ENCODE measurements at places on chromosomes 6 and 20. TPM values are rescaled to one million over a fixed set of nuclear protein-coding genes. Genes with fewer than 3 reads are reported as not detected.

- no peak for DNase-seq
Observed at GRCh38 chr6:139115989-139116758, 18.7 kb upstream of the HECA start.

DNA sequence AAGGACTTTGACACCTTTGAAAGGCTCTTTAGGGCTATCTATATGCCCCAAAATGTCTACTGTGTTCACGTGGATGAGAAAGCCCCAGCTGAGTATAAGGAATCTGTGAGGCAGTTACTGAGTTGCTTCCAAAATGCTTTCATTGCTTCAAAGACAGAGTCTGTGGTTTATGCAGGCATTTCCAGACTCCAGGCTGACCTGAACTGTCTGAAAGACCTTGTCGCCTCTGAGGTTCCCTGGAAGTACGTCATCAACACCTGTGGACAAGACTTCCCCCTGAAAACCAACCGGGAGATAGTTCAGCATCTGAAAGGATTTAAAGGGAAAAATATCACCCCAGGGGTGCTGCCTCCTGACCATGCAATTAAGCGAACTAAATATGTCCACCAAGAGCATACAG lies 65.2 kb downstream of the GCNT2 start:
- peak; percentile 38 for DNase-seq

DNA sequence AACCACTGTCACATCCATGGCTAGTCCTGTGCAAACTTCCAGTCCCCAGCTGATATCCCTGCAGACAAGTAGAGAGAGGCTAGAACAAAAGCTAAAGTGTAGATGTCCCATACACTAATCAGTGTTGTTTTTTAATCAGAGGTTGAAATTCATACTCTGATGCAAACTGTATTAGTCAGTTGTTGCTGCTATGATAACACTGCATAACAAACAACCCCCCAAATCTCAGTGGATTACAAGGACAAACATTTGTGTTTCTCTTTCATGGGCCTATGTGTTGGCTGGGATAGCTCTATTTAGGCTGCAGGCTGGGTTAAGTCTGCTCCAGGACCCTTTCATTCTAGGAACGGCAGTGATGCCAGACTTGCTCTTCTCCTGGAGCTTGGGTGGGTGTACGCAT lies 26.8 kb downstream of the BNIP5 start:
- DNase-seq, result no peak

DNA sequence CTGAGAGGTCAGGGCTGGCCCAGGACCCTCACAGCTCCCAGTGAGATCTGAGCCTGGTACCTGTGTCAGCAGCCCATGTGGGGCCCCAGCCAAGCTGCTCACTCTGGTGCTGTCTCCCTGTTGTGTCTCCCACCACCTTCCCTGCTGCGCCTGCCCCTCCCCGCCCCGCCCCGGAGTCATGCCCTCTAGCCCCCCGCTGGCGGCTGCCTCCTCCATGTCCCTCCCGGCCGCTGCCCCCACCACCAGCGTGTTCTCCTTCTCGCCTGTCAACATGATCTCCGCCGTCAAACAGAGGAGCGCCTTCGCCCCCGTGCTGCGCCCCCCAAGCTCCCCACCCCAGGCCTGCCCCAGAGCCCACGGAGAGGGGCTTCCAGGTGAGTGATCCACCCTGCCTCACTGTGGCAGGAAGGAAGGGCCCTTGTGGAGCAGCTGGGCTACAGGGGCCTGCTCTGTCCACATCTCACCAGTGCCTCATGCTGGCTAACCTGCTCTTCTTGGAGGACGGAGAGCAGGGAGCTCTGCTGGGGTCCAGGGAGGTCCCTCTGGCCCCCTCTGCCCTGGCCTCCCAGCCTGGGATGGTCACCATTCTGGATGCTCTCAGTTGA lies 44.9 kb downstream of the CPXM1 start:
- no peak for DNase-seq

- DNase-seq, result no peak
Observed at GRCh38 chr20:12555369-12555768, 453.4 kb upstream of the SPTLC3 start.

GRCh38 chr6:140879946-140880345 lies 1252.8 kb upstream of the GJE1 start:
- peak; percentile 62 for DNase-seq

- DNase-seq, result no peak
Observed at GRCh38 chr20:57263801-57264792, 2.3 kb downstream of the BMP7 start.

DNA sequence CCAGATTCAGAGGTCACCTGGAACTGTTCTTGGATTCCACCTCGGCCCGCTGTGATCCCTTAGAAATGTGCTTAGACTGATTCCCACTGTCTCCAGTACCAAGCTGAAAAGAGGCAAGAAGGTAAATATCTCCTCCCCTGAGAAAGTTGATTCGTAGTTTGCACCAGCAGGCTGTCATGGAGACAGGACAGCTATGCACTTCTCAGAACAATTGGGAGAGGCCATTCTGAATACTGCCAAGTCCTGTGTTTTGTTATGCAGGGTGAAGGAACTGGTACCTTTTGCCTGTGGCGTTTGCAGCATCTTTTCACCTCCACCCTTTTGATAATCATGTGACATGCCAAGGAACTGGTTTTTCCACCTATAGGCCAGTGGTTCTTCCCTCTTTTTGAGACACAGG lies 58.2 kb upstream of the RNGTT start:
- DNase-seq, result no peak

GRCh38 chr6:131060311-131060710 lies 2.7 kb downstream of the EPB41L2 start:
- peak; percentile 67 for DNase-seq

DNA sequence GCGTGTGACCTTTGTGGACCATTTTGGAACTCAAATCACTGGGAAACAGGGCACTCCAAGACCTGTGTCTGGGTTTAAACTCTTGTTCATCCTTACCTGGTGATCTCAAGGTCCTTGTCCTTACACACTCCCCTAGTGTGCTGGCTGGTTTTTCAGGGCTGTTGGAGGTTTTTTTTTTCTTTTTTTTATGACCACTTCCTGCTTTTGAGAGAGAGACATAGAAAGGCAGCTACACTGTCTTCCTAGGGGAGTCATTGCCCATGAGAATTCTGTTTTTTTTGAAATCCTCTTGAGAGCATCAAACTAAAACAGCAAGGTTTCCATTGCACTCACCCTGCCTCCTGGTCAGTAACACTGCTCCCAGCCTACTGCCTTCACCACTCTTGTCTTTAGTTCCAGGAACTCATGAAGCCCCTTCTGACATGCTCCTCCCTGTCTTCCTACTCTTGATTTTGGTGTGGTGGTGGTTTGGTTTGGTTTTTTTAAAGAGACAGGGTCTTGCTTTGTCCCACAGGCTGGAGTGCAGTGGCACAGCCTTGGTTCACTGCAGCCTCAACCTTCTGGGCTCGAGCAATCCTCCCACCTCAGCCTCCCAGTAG lies 28.6 kb downstream of the PRPH2 start:
- DNase-seq, result no peak

GRCh38 chr6:40074306-40075055 lies 140.2 kb upstream of the MOCS1 start:
- DNase-seq, result no peak

GRCh38 chr6:158910484-158911440 lies 89.2 kb downstream of the RSPH3 start:
- DNase-seq, result peak; percentile 14

DNA sequence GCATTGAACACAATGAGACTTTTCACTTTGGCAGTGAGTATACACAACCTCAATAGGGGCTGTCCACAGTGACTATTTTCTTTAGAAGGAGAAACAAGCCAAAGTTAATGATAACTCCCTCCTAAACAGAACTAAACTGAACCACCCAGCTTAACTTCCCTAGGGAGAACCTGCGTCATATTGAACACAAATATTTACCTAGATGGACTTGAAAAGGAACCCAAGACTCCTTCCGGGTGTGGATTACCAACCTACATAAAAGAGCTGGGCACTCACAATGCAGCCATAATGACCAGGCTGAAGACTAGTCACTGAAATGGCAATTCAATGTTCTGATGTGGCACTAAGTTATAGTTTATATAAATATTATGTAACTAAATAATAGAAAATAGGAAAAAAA lies 160.6 kb downstream of the IBTK start:
- no peak for DNase-seq

- peak; percentile 16 for DNase-seq
Observed at GRCh38 chr6:117352466-117353081, 73.2 kb downstream of the ROS1 start.

GRCh38 chr20:58911309-58911708 lies 58.8 kb downstream of the GNAS start:
- no peak for DNase-seq

DNA sequence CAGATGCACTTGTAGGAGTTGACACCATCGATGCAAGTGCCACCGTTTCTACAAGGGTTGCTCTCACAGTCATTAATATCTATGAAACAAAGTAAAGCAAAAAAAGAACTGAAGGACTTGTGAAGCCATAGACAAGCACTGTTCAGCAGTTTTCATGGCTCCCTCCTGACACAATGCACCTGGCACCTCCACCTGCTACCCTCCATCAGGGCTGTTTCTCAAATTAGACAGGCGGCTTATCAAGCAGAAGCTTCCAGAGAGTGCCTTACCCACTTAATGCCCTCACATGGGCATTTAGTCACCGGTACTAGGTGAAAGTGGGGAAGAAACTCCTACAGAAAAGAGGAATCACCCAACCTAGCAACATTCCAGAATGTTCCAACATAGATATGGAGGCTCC lies 27.8 kb downstream of the JAG1 start:
- DNase-seq, result no peak

DNA sequence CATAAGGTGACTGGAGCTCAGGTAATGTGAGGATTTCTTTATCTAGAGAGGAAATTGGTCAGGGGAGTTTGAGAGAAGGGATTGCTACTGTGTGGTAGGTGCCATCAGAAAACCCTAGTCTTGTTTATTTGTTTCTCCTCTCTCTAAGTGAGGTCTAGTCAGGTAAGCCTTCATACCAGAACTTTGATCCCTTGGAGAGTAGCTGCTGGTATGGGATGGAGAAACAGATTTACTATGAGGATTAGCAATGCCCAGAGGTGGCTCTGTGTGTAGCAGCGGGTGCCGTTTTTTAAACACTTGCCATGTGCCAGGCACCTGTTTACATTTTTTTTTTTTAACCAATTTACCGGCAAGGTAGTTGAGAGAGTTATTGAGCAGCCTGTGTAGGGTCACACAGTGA lies 19.5 kb downstream of the CMTR1 start:
- no peak for DNase-seq

DNA sequence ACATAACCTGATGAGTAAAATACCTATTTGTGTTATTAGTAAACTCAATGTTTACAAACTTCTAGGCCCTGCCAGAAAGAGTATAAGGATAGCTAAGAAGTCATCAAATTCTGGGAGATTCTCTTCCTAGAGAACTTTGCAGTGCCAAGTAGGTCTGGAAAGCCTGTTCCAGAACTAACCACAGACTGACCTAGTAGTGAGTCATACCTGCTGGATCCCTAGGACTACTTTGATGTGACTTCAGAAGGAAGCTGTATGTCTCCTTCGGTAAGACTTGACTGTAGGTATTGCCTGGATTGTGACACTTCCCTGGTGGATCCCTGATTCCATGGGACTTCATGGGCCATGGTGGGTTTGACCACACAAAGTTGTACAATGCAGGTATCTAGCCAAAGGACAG lies 131.7 kb downstream of the DNAH8 start:
- DNase-seq, result peak; percentile 27

DNA sequence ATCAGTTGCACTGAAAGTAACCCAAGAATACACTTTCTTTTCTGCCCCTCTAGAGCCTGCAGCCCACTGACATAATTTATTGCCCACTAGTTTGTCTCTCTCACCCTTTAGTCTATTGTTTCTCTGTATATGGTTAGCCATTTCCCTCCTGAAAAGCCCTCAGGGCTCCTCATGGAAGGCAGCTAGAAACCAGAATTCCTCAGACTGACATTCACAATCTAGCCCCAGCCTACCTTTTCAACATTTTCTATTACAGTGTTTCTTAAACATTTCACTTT lies 21.4 kb upstream of the PAQR8 start:
- no peak for DNase-seq

The SPATS1 gene
- not detected for total RNA-seq

The OR12D3 gene
- total RNA-seq, result not detected

The CD93 gene
- 0.02 TPM for total RNA-seq
